ENCODE measurements at places on chromosomes 2 and 18.

DNA sequence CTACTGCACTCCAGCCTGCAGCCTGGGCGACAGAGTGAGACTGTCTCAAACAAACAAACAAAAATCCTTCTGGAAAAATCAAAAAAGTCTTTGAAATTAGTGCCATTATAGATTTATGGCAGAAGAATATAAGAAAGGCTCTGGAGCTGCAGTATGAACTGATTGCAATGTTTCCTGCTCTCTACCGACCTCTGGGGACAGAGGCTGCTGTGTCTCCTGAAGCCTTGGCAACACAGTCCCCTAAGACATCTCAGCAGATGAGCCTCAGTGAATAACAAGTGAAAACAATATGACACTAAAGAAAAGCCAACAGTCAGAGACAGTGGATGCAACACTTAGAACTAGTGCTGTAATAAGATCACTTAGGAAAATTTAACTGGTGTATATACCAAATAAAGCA is 494.9 kb upstream of the LRATD1 start:
- DNase-seq: no peak

DNA sequence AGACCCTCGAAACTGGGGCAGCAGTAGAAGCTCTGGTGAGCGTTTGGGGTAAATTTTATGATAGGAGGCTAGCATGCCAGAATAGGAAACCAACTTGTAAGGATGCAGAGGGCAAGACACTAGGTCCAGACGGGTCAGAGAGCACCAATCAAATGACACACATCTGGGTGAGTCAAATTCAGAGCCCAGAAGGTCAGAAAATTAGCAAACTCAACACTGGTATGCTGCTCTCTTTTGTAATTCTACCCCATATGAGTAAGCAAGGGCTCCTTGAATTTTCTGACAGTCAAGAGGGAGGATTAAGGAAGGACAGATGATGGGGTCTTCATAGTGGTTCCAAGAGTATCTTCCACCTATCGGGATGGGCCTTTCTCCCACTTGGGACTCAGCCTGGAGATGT is 209.8 kb downstream of the BCL2 start:
- DNase-seq: no peak

DNA sequence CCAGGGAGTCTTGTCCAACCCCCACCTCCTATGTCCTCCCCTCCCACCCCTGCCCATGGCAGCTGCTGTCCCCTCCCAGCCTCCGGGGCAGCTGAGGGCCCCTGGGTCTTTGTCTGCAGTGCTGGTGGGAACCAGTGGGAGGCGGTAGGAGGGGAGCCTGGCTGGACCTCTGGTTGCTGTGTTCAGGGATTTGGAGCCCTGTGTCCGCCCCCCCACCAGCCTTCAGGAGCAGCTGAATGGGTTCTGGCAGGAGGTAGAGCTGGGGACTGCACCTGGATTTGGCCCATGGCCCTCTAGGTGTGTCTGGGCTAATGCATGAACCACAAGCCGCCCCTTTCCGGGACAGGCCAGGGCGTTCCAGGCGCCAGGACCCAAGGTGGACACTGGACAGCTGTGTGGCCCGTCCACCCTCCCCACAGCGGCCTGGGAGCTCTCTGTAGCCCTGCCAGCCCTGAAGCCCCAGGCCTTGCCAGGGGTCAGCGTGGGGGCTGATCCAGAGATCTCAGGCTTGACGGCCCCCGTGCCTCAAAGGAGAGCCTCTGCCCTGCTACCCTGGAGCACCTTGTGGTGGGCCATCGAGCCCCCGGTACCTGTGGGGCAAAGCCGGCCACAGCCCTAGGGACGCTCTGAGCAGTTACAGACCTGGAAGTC is 25.4 kb downstream of the GPC1 start:
- DNase-seq: no peak

- DNase-seq: no peak
Observed at GRCh38 chr2:70388813-70389212, 86.9 kb upstream of the FAM136A start.

GRCh38 chr2:60267122-60267521 is 286.3 kb downstream of the BCL11A start:
- DNase-seq: no peak

GRCh38 chr2:195672674-195673073 is 15.6 kb downstream of the SLC39A10 start:
- DNase-seq: no peak

DNA sequence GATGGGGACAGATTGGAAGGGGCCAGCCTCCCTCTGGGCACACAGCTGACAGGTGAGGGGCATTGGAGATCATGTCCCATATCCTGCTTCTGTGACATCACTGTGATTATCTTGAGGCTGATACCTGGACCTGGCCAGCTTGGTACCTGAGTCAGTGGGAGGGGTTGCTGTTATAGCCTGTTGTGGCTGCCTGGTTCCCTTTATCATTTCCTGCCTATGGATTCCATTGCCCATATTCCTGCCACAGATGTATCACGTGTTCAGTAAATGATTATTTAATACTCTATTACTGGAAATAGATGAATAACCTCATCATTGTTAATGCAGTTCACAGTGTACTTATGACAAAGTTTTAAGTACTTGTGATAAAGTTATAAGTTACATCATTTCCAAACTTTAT is 7.8 kb upstream of the SCYGR1 start:
- DNase-seq: no peak

- DNase-seq: no peak
Observed at GRCh38 chr2:107543793-107544192, 282.9 kb upstream of the RGPD4 start.

DNA sequence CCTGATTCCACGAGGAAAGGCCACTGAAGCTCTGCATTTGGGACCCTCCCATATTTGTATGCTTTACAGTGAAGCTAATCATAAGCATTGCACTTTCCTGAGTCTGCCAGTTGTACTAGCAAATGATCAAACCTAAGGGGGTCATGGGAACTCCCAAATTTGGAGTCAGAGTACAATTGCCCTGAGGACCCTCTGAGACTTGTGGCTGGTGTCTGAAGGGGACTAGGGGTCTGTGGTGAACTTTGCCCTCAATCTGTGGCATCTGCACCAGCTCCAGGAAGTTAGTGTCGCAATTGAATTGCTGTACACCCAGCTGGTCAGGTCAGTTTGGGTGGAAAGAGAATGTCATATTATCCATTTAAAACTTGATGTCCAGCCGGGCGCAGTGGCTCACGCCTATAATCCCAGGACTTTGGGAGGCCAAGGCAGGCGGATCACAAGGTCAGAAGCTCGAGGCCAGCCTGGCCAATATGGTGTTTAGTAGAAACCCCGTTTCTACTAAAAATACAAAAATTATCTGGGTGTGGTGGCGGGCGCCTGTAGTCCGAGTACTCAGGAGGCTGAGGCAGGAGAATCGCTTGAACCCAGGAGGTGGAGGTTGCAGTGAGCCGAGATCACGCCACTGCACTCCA is 18.1 kb downstream of the SOWAHC start:
- no peak for DNase-seq

DNA sequence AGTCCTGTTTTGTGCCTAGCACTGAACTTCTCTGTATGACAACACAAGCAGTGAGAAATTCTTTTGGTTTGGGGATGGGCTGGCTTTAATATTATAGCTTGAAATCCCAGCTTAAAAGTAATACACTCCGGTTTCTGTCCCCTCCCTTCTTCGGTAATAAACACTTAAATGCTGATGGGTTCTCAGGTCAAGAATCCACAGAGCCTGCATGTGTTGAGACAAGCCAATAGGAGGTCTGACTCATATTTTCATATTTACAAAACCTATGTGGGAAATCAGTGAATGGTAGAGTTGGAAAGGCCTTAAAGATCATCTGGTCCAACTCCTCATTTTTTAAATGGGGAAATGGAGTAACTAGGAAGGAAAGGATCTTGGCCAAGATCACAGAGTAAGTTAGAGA is 47.5 kb downstream of the VSNL1 start:
- DNase-seq: no peak

DNA sequence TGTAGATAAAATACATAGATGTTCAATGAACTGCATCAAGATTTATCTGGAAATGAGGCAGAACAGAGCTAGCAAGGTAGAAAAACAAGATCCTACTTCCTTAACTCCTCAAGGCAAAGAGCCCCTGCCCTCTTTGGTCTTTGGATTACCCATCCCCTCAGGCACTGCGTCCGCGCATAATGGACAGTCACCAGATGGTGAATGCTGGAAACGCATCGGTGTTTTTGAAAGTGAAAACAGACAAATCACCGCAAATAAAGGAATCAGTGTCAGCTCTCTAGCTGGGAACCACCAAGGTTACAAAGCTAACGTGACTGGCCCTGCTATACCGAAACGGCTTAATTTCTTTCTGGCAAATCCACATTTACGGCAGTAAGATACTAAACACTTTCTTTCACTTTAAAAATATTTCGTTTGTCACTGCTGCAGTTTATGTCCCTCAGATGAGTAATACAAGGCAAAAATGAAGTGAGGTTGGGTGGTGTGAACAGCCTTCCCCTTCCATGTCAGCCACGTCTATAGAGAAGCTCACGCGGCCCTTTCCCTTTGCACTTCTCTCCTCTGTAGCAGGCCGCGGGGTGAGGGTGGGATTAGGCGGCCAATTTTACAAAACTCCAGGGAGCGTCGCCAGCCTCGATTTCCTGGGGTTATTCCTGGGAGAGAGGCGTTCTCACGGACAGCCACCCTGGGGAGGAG is 627 bp upstream of the GALR1 start:
- DNase-seq: no peak

GRCh38 chr18:57666818-57667497 is 45.3 kb upstream of the NARS1 start:
- DNase-seq: no peak

GRCh38 chr2:26934335-26934724 is 36.1 kb upstream of the MAPRE3 start:
- DNase-seq: no peak

- DNase-seq: no peak
Observed at GRCh38 chr2:42618116-42618515, 49.7 kb downstream of the MTA3 start.

DNA sequence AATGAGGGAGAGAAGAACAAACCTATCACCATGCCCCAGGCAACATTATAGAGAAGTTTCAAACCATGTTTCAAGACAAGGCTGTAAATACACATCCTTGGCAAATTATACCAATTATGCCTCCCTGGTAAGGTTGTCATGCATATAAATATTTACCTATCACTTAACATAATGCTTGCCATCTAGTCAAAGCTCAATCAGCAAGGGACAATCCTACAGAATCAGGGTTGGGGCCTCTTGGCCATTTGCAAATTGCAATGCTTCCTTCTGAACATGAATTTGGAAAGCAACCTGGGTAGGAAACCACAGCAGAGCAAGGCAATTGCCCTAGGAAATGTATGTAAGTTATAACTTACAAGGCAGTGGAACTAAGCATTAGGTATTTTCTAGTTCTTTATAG is 907.2 kb upstream of the CDH2 start:
- DNase-seq: no peak
